GM03348 (cell line): ENCODE measurements at places on chromosomes 11 and 22.

- peak; percentile 92 for DNase-seq
Observed at GRCh38 chr22:49827853-49828598, at the start of gene BRD1. TSS of gene BRD1 (minus strand) at chr22:49827873. CDS start at chr22:49824317, 3,556 bp downstream.

- DNase-seq, result no peak
Observed at GRCh38 chr22:45475851-45476514, 26.7 kb upstream of the FBLN1 start.

- no peak for DNase-seq
Observed at GRCh38 chr22:26547426-26547825, 35.2 kb upstream of the TFIP11 start.

GRCh38 chr11:69429716-69430491, 51.6 kb upstream of the LINC01488 start:
- no peak for DNase-seq

- DNase-seq, result no peak
Observed at GRCh38 chr11:100404907-100405306, 282.2 kb upstream of the ARHGAP42 start.

GRCh38 chr11:102664001-102664752, 39.0 kb upstream of the MMP20 start:
- DNase-seq, result no peak

GRCh38 chr11:37896016-37896415, 1298.0 kb upstream of the RAG2 start:
- DNase-seq, result no peak

GRCh38 chr11:87589082-87589481, 551.3 kb downstream of the TMEM135 start:
- no peak for DNase-seq

DNA sequence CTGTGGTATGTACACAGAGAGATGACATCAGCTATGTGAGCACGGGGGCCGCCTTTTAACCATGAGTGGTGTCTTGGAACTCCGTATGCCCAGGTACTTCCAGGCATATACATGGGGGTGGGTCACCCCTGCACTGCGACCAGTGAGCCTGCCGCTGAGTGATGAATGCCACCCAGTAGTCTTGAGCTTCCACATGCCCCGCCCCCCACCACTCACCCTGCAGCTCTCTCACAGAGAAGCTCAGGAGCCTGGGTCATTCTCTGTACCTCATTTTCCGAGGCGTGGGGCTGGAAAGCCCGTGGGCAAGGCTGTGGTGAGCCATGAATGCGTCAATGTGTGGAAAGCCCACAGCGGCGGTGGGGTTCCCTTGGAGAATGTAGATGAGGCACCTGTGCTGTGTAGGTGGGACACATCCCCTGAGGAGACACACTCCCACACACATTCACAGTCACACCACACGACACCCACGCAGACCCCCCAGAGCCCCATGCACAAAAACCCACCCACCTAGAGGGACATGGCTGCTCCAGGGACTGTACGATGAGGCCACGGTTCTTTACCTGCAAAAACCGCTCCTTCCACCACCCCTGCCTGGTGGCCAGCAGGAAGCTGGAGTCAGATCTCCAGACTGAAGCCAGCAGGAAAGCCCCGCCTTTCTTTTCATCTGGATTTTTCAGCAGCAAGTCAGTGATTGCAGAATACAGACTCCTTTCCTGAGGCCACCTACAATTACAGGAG, 67.6 kb downstream of the PIWIL3 start:
- no peak for DNase-seq

DNA sequence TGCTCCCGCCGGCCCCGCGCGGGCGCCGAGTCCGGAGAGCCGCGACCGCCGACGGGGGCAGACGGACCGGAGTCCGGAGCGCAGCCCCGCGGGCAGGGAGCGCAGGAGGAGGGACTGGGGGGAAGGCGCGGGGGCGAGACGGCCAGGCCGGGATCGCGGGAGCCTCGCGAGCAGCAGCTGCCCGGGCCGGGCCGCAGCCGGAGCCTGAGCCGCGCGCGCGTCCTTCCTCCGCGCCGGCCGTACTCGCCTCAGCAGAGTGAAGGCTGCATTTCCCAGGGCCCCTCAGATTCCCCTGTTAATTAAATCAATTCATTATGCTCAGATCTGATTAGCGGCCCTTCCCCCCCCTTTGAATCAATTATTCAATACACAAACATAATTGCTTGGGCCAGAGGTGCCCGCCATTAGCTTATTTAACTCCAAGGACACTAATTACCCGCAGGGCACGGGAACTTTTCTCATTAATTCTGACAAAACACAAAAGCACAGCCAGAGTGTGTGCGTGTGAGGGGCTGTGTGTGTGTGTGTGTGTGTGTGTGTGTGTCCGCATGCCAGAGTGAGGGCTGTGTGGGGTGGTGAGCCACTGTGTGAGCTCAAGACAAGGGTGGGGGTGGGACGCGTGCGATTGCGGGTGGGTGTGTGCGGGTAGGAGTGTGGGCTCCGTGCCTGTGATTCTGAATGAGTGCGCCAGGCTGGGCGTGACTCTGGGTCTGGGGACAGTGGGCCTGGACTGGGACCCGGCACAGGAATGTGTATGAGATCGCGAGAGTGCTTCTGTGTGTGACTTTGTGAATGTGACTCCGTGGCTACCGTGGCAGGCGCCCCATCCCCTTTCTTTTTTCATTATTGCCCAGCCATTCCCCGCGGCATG, 5.1 kb upstream of the LMO1 start:
- peak; percentile 54 for DNase-seq

GRCh38 chr22:25098445-25099081, 101.1 kb upstream of the CRYBB3 start:
- no peak for DNase-seq

GRCh38 chr11:16217631-16218030, 138.7 kb downstream of the SOX6 start:
- DNase-seq, result no peak

DNA sequence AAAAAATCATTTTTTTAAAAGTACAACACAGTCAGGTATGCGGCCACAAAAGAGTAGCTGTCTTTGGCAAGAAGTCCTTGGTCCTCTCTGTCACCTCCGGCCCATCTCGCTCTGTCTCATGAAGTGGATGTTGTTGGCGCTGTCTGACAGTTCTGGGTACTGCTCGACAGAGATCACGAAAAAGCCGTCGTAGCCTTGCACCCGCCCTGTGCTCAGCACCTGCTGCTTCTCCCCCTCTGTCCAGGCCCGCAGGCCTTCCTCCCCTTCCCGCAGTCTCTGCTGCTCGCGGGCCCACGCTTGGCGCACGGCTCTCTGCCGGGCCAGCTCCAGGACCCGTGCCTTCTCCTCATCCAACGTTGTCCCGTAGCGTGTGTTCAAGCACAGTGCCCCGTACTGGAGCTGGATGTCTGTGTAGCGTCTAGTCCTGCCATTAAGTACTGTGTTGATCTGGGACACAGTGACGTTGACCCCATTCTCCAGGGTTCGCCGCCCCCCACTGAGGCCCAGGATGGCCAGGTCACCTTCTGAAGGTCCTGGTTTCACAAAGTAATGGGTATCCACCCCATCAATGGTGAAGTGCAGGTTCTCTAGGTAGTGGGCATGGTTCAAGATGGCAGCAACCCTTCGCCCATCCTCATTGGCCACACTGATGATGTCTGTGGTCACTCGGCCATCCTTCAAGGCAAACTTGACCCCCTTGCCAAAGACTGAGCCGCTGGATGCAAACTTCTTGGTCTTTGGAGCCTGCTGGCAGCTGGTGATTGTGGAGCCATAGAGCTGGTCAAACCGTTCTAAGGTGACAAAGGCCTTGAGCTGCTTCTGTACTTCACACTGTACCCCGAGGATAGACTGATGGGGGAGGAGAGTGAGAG, 83.5 kb upstream of the NARS2 start:
- DNase-seq, result no peak

GRCh38 chr22:26494506-26494905, 10.8 kb downstream of the SRRD start:
- DNase-seq, result no peak

- no peak for DNase-seq
Observed at GRCh38 chr22:24983151-24983550, 30.6 kb downstream of the KIAA1671 start.

DNA sequence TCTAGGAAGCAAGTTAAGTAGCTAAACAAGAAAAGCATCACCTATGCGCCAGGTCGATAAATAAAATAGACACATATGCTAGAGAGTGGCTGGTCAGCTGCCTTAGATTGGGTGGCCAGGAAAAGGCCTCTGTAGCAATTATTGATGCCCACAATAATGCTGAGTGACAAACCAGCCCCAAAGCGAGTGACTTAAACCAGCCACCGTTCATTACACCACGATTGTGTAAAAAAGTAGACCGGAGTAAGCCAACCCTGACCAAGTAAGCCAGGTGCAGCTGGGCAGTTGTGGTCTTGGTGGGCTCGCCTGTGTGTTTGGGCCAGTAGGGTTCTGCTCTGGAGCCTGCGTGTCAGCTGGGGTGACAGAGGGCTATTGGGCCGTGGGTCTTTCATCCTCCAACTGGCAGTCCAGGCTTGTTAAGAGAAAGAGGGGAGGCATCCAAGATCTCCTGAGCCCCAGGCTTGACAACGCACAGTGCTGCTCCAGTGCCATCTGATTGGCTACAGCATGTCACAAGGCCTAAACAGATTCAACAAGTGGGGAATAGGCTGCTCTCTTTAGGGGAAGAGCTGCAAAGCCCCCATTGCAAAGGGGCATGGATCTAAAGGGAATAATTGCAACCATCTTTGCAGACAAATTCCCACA, 100.4 kb upstream of the PARVA start:
- no peak for DNase-seq

- DNase-seq, result no peak
Observed at GRCh38 chr22:20259327-20259688, 8.8 kb downstream of the RTN4R start.

DNA sequence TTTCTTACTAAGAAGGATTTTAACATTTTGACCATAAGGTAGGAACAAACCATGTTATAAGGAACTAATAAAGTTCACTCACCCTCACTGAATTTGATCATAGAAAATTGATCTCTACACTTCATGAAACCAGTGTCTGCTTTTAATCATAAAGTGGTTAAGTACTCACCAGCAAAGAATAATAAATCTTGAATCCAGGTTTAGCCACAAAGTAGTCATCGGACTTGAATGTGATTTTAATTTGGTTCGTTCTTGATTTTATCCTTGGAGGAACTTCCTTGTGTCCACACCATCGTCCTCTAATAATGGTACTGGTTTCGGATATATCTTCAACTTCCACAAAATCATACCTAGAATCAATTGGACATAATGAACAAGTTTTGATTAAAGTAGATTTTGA, 40.5 kb upstream of the DDI1 start:
- peak; percentile 9 for DNase-seq

GRCh38 chr11:419248-420005, 4.6 kb upstream of the SIGIRR start:
- no peak for DNase-seq

- DNase-seq, result no peak
Observed at GRCh38 chr11:47536915-47537314, 16.0 kb downstream of the CELF1 start.

DNA sequence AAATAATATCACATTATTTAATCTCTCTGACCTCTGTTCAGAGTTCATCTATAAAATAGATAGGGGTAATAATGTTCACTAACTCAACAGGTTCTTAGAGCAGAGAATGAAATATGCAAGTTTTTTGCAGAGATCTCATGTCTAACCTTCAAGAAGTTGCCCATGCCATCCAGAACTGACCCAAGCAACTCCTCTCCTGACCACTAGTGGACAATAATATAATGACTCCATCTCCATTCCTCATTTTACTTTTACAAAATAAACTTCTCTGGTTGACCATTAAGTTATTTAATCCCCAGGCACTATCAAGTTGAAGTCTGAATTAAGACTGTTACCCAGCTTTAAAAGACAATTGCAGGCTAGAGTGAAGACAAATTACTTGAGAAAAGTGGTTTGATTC, 382.6 kb downstream of the KCNA4 start:
- DNase-seq, result peak; percentile 2

- no peak for DNase-seq
Observed at GRCh38 chr22:43101306-43101705, 9.2 kb upstream of the BIK start.

- DNase-seq, result no peak
Observed at GRCh38 chr11:113245216-113245615, 69.2 kb upstream of the TTC12 start.

GRCh38 chr22:41909310-41910049, 5.4 kb downstream of the SHISA8 start:
- DNase-seq, result no peak

DNA sequence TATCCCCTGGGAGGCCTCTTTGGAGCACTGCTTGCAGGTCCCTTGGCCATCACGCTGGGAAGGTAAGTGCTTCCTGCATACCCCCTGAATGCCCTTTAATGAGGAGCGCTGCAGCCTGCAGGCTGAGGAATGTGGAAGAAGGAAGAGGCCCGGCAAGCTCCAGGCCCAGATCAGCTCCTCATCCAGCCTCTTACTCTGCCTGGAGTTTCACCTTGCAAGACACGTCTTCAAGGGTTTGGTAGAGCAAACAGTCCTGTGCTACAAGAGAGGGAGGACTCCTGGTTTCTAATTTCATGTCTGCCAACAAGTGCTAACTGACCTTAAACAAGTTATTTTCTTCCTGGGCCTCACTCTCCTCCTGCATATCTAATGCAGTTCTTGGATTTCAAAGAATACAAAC, 10.9 kb downstream of the SLC2A11 start:
- no peak for DNase-seq

DNA sequence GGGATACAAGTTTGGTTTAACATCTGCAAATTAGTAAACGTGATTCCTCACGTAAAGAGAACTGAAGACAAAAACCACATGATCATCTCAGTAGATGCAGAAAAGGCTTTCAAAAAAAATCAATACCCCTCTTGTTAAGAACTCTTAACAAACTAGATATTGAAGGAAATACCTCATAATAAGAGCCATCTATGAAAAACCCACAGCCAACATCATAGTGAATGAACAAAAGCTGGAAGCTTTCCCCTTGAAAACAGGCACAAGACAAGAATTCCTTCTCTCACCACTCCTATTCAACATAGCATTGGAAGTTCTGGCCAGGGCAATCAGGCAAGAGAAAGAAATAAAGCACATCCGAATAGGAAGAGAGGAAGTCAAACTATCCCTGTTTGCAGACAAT, 160.5 kb downstream of the CSNK2A3 start:
- DNase-seq, result no peak

DNA sequence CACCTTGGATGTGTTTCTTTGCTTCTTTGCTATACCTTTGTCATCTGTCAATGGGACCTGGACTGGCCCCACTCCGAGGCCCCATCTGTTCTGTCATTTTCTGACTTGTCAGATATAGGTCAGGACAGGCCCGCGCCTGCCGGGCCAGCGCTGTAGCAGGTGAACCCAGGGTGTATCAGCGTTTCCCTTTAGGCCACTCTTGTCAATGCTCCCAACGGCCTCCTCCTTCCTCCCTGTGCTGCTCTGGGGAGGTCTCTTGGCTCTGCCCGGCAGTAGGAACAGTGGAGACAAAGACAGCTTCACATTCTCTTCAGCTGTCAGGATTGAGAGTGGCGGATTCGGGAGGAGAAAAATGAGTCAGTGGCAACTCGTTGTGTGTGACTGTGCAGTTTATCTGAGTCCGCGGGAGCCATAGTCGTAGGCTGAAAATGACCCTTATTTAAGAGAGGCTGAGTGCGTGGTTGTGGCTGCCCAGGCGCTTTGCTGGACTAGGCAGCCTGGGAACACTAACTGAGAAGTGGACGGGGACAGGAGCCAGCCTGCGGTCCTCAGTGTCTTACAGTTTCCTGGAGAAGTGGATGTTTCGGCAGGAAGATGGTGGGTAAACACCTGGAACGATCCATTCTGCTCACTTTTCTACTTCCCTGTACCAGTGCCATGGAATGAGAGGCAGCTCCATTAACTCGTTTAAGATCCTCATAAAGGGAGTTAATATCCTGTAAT, 102.3 kb downstream of the PRR5L start:
- no peak for DNase-seq

GRCh38 chr22:49701380-49702067, 126.1 kb downstream of the BRD1 start:
- no peak for DNase-seq

- DNase-seq, result no peak
Observed at GRCh38 chr11:7983832-7984590, 3.1 kb upstream of the EIF3F start.
